Endothelial cell (in vitro differentiated cells): ENCODE measurements at places on chromosomes 6 and 20.

DNA sequence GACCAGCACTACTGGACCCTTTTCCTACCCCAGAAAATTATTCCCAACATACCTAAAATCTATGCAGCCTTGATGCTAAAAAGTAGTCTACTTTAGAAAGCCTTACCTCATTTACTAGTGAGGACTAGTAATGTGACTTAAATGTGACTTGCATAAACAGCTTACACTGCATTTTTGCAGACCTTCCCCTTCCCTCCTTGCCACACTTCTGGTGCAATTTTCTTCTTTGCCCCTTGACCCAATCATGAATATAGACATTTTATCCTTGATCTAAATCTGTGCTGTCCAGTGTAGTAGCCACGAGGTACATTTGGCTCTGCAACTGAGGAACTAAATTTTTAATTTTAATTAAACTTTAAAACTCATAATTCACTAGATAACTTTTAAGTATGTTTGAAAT is 7.0 kb upstream of the ZKSCAN8 start:
- no peak for DNase-seq

- DNase-seq: no peak
These were observed 22.7 kb downstream of the SLC16A10 start for GRCh38 chr6:111110036-111110435.

DNA sequence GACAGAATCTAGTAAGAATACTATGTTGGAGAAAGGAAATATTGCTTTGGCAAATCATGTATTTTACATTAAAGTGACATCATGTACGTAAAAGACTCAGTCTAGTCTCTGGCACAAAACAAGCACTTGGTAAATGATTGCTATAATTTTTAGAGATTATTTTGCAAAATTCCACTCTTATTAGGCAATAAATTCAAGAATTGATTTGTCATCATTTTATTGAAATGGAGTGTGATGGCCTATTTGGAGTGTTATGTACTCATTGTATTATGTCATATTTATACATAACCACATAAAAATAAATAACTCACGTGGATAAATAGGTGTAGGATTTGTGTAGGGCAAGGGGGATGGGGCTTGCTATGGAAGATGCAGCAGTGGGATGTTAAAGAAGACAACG is 70.0 kb upstream of the FYN start:
- DNase-seq: no peak

GRCh38 chr20:4281258-4282055 is 266.1 kb upstream of the RNF24 start:
- DNase-seq: no peak

DNA sequence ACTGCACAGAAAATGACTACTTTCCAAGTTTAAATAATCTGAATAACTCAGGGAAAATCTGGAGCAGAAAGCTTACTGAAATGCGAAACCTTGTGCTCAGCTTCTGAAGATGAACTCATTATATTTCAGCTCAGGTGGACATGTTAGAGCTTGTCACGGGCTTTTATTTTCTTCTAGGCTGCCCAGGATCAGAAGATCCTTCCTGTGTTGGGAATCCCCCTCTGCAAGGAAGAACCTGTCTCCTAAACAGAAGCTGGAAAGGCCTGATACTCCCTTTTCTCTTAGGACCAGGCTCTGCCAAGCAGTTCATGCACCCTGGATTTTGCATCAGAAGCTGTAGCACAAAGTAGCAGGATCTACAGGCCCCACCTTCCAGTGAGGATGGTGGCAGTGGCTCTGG is 5.1 kb upstream of the SLC2A12 start:
- DNase-seq: no peak

- no peak for DNase-seq
These were observed 23.3 kb downstream of the MTFR2 start for GRCh38 chr6:136226674-136227377.

- peak; percentile 66 for DNase-seq
These were observed 3.3 kb downstream of the SIM1 start for GRCh38 chr6:100461278-100461916.
